CD8-positive, alpha-beta memory T cell (primary cell): ENCODE measurements at places on chromosomes 11 and 22.

- no peak for DNase-seq
These were observed 26.9 kb upstream of the TP53I11 start for GRCh38 chr11:44977493-44977984.

DNA sequence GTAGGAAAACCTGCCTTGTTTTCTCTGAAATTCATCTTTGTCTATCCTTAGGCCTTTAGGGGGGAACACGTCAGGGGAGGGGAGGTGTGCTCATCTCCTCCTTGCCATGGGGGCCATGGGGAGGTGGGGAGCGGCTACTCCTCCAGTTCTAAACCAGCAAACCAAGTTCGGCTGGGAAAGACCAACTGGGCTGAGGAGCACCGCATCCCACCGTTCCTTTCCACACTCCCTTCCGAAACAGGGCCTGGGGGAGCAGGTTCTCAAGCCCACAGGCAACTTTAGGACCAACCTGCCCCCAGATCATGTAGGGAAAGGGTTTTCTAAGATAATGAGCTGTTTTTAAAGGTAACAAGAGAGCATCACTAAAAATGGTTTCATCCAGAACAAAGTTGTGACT lies 77.5 kb upstream of the PITPNB start:
- DNase-seq = no peak

- no peak for DNase-seq
These were observed 2.7 kb downstream of the CADM1 start for GRCh38 chr11:115501502-115501892.

DNA sequence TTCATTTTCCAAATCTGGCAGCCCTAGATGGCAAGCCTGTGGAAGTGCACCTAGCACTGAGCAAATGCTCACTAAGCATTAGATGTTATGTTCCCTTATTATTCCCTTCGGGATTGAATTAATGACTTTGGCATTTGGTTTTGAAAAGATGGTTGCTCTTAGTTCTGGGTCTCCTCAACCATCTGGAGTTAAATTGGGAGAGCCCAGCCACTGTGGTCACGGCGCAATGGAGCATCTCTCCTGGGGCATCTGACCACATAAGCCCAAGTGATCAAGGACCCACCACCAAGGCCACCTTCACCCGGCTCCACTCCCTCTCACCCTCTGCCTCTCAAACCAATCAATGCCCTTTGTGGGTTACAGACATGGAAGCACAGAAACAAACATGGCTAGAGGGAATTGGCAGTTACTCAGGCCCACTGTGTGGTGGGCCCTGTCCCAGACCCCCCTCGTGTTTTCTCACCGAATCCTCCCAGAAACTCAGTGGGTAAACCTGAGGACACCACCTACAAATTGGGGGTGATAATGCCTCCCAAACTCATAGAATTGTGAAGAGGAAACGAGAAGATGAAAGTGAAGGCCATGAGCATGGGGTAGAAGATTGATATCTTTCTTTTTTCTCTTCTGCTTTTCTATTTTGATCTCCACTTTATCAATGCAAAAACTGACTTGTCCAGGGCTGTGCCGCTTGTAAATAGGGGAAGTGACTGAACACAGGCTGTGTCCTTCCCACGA lies 52.2 kb downstream of the IRAG1 start:
- DNase-seq = no peak

- DNase-seq = no peak
These were observed 58.1 kb downstream of the POLD3 start for GRCh38 chr11:74650498-74650897.

- DNase-seq = no peak
These were observed 22.4 kb downstream of the SIK2 start for GRCh38 chr11:111624608-111625007.

DNA sequence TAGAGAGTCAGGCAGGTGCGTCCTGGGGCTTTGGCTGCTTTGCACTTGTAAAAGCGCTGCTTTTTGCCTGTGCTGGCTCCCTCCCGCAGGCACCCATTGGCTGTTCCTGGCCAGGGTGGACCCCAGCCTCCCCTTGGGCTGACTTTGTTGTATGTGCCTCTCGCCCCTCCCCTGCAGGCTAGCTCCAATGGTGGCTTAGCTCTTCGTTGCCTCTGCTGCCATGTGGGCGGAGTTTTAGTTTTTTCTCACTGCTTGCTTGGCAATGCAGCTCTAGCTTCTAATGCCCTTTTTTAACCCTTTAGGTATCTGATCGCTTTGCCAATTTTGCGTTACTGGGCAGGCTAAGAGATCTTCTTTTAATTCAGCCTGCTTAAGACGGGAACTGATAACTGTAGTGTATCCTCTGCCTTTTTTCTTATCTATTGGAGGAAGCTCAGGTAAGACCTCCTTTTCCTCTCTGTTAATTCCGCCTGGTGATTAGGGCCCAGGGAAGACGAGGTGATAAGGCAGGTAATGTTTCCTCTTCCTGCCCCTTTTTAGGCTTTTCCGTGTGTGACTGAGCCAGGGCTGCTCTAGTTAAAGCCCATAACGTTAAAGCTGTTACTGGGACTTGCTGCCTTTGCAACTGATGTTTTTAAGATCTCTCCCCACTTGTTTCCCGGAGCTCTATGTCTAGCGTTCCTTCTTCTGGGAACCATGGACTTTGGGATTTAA lies 11.7 kb upstream of the GLYATL1 start:
- no peak for DNase-seq

DNA sequence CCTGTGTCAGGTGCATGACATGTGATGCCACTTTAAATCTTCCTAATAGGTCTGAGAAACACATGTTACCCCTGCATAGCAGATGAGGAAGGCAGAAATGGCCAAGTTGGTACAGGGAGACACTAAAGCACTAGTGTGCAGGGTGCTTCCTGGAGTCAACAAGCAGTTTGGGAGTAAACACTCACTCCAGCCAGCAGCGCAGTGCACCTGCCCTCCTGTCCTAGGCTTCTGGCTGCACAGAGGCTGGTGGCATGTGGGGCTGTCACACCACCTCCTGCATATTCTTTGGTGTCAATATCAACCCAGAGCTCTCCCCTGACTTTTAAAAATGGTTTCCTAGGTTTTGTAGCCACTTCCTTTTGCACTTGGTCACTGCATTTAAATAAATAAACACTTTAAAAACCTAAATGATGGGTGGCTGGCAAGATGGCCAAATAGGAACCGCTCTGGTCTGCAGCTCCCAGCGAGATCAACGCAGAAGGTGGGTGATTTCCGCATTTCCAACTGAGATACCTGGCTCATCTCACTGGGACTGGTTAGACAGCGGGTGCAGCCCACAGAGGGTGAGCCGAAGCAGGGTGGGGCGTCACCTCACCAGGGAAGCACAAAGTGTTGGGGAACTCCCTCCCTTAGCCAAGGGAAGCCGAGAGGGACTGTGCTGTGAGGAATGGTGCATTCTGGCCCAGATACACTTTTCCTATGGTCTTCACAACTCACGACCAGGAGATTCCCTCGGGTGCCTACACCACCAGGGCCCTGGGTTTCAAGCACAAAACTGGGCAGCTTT lies 33.5 kb downstream of the GAB4 start:
- no peak for DNase-seq

DNA sequence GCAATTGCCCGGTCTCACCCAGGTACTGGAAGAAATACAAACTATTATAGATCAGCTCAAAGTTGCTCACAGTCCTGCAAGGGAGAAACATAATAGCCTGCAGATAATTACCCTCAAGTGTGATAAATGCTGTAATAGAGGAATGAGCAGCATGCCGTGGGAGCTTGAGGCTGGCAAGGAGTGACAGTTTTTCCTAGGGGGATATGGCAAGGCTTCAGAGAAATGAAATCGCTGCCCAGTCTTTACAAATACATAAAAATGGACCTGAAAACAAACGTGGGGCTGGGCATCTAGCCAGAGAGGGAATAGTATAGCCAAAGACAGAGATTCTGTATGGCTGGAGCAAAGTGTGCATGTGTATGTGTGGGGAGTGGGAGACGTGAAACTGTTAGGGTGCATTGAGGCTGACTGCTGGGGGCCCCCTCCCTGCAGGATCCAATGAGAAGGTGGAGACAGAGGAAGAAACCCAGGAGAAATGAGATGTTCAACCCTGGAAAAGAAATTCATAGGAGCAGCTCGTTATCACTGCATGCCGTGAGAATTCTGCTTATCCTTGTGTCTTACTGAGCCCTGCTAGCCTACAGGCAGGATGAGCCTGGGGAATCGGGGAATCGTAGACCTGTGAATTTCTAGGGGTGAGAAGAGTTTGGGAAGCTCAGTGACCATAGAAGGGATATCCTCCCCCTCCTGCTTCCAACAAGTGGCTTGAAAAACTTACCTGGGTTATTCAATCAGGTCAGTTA lies 167.0 kb downstream of the LDLRAD3 start:
- no peak for DNase-seq

- no peak for DNase-seq
These were observed 321.0 kb downstream of the TBC1D22A start for GRCh38 chr22:47083379-47083986.

GRCh38 chr11:83349296-83349695 lies 63.1 kb upstream of the CCDC90B start:
- DNase-seq = no peak
